ENCODE measurements at places on chromosomes 7 and 10.

DNA sequence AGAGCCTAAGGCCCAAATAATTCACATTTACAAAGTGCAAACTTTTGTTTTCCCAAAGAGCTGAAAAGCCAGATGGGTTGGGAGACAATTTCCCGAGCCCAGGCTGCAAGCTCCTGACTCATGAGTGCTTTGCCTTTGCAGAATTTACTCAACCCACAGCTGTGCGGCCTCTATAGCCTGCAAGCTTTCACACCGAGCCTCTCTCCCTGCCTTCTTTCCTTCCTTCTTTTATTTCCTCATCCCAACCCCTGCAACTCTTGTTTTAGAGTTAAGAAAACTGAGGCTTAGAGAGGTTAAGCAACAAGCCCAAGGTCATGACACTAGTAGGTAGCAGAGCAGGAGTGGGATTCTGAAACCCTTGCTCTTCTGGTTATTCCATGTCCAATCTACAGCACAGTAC is 203.0 kb upstream of the GPR26 start:
- no peak for DNase-seq

GRCh38 chr10:84098667-84099066 is 40.6 kb upstream of the GHITM start:
- DNase-seq = no peak

- DNase-seq = no peak
Measured at GRCh38 chr10:121495719-121496118, 102.5 kb downstream of the FGFR2 start.

- peak; percentile 9 for DNase-seq
Measured at GRCh38 chr10:121734589-121735045, 136.4 kb upstream of the FGFR2 start.

DNA sequence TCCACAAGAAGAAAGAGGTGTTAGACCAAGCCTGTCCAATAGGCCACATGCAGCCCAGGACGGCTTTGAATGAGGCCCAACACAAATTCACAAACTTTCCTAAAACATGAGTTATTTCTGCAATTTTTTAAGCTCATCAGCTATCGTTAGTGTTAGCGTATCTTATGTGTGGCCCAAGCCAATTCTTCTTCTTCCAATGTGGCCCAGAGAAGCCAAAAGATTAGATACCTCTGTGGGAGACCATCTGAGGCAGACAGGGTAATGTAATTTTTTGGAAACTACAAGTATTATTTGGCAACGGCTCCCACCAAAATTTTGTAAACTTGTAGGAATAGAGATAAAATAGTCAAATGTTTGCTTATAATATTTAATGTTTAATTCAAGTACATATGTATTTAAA is 153.8 kb downstream of the SRPK2 start:
- no peak for DNase-seq

- DNase-seq = no peak
Measured at GRCh38 chr7:31478721-31479120, 35.2 kb upstream of the ITPRID1 start.

DNA sequence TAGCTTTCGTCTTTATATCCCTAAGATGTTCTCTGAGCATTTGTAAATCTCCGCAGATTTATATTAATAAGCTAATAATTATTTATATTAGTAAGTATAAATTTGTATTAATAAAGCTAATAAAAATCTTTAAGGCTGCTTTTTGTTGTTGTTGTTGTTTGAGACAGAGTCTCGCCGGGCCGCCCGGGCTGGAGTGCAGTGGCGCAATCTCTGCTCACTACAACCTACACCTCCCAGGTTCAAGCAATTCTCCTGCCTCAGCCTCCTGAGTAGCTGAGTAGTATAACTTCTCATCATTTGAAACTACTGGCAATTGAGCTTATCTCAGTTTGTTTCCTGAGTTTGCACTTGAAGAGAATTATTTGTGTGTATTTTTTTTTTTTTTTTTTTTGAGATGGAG is 5.1 kb upstream of the ZRANB1 start:
- no peak for DNase-seq

GRCh38 chr7:82507976-82508677 is 64.5 kb upstream of the CACNA2D1 start:
- DNase-seq = no peak

DNA sequence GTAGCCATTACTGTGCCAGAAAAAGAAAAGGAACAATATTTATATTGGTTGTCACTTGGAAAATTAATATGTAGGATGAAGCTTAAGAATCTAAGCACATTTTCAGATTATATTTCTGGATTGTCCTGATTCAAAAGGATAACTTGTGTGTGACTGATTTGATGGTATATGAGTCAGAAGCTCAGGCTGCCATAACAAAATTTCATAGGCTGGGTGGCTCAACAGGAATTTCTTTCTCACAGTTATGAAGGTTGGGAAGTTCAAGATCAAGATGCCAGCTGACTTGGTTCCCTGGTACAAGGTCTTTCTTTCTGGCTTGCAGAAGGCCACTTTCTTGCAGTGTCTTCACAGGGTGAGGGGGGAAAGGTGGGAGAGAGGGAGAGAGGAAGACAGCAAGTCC is 108.5 kb downstream of the ST7 start:
- DNase-seq = no peak

GRCh38 chr7:142961595-142961972 is 579 bp downstream of the KEL start:
- DNase-seq = no peak

- DNase-seq = no peak
Measured at GRCh38 chr7:14073988-14074387, 84.5 kb upstream of the ETV1 start.

- DNase-seq = no peak
Measured at GRCh38 chr7:152103066-152103465, 77.6 kb downstream of the GALNT11 start.

DNA sequence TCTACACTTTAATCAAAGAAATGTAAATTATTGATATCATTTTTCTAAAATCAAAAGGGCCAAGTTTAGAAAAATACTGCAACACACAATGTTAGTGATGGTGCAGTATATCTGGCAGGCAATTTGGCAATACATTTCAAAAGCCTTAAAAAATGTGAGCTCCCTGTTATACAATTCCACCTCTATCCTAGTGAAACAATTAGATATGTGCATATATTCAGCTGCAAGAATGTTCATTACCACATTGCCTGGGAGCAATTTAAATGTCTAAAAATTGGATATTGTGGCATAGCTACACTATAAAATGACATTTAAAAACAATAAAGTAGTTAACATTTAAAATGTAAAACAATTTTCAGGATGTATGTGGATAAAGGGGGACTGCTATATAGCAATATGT is 10.1 kb upstream of the ERVW-1 start:
- no peak for DNase-seq

DNA sequence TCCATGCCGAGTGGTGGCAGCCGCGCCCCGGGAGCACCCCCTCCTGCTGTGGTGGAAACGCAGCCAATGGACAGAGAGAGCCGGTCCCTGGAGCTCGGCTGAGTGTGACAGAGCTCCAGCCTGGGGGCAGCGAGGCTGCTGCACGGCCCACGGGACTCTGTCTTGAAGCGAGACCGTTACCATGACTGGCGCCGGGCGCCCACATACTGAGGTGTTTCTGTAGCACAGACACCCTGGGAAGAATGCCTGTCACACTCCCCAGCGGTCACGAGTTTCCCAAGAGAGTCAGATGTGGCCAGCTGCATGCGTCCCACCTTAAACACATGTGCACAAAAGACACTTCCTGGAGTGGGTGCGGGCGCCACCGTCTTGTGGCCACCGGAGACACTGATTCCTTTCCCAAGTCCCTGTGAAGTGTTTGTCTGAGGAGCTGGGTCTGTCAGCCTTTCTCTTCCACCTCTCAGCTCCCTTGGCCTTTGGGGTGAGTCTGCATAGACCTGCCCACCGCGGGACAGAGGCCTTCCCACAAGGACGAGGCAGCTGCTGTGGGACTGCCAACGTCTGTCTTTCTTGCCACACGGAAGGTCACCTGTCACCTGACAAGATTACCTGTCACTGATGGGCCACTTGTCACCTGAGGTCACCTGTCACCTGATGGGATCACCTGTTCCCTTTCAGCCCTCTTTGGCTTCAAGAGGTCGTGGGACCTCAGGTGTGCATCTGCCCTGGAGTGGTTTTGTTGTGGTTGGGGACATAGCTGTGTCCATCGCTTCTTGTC is 94.6 kb downstream of the DNAJB6 start:
- DNase-seq = no peak

- DNase-seq = no peak
Measured at GRCh38 chr7:32206987-32207386, 136.8 kb upstream of the PDE1C start.

DNA sequence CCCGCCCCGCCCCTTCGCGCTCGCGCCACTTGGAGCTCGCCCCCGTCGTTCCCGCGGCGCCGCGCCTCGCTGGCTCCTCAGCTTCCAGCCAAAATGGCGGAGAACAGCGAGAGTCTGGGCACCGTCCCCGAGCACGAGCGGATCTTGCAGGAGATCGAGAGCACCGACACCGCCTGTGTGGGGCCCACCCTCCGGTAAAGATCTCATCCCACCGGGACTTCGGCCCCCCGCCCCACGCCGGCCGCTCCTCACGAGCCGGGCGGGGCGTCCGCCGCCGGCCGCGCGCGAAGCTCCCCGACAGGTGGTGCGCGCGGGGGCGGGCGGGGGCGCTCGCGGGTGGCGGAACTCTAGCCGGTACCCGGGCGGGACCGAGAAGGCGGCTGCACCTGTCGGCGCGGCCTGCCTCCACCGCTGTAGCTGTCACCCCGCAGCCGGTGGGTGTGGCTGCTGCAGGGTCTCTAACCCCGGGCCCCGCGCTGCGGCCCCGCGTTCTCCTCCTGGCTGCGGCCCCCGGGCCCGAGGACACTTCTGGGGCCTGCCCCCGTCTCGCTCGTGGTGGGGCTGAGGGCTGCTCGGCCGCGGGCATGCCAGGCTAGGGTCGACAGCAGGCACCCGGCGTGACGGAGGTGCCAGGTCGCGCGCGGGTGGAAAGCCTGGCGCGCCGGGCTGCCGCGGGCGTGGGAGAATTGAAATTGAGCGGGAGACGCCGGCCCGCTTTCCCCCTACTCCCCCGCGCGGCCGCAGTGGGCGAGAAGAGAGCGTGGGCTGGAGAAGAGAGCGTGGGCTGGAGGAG is at the start of gene EXOC6:
EXOC6 (plus strand) TSS at position 80 of the 793 bp plus-strand sequence; CDS start at position 94, 14 bp downstream.
- peak; percentile 86 for DNase-seq

DNA sequence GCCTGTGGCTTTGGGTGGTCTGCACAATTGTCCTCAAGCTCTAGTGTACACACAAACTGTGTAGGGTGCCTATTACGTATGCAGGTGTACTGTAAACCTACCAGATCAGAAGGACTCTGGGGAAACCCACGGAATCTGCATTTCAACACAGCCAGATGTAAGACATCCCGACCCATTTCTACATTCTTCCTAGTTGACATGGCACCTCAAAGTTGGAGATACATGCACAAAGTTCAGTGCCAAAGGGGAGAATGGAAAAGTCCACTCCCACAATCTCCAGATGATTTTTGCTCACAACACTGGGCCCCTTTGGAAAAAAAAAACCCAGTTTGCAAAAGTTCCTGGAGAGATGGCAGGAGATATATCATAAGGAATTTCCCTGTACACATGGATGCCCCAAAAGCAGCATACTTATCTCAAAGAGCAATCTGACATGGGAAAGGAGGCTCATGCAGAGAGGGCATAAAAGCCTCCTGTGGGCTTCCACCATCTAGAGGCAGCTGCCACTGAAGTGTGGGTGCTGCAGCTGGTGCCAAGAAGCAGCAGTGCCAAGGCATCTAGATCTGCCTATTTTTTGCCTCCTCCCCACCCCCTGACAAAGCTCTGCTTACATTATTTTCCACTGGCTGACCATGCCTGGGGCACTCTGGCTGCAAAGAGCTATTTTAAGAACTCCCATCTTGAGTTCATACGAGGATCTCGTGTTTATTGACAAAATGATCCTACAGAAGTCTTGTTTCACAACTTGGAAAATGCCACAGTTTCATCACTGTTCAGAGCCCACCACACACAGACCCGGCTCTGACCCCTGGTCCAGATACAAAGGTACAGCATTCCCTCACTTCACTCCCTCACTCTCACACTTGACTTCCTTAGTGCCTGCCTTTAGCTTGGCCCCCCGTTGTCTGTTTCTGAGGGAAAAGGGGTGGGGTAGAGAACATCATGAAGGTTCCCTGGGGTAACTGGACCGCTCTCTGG is 12.9 kb downstream of the TECTB start:
- no peak for DNase-seq

- no peak for DNase-seq
Measured at GRCh38 chr10:44733501-44734488, 177.3 kb upstream of the TMEM72 start.

DNA sequence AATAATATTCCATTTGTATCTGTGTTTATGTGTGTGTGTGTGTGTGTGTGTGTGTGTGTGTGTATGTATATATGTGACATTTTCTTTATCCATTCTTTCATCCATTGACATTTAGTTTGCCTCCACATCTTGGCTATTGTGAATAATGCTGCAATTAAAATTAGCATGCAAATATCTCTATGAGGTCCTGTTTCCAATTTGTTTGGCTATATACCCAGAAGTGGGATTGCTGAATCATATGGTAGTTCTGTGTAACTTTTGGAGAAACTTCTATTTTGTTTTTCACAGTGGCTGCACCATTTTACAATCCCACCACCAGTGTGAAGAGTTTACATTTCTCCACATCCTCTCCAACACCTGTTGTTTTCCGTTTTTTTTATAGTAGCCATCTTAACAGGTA is 53.1 kb downstream of the CH25H start:
- DNase-seq = no peak

- peak; percentile 60 for DNase-seq
Measured at GRCh38 chr7:141533149-141533949, 17.9 kb upstream of the AGK start.

- no peak for DNase-seq
Measured at GRCh38 chr10:47339759-47340607, 8.2 kb upstream of the RBP3 start.

DNA sequence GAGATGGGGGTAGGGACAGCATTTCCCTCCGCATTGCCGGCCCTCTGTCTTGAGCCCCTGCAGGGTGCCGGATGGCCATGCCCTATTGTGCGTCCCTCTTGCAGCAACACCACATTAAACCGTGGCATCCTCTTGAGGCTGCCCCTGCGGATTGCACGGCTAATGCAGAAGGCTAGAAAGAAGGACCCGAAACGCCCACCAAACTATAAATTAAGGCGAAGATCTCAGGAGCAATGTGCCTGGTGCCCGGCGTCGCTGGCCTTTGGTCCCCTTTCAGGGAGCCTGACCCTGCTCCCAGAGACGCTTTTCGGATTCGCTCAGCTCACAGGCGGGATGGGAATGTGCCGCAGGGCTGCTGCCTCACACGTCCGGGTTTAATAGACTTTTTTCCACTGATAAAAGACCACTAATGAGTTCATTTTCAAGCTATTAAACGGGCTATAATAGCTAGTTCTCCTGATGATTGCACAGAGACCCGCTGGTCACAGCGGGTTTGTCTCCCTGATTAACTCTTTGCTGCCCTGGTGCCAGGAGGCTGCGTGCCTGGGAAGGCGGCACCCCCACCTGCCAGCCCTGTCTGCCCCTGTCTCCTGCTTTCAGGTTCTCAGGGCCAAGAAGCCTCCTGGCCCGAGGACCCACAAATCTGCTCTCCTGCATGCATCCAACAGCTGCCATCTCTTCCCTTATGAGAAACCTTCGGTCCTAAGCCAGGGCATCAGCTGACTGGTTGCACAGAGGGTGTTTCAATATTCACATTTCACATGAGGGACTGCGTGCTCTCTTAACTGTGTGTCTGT is 128.3 kb downstream of the ADARB2 start:
- DNase-seq = no peak
